ENCODE measurements at places on chromosomes 4 and X.

- H3K4me1 ChIP-seq, result peaks cover 8% of the 10 kb centered on the region
- no peak overlapping the region for H3K27ac ChIP-seq
- H3K27me3 ChIP-seq, result peaks cover 81% of the 10 kb centered on the region
- H3K36me3 ChIP-seq, result peaks cover 5% of the 10 kb centered on the region
These were observed 35.4 kb upstream of the SORCS2 start for GRCh38 chr4:7156761-7157488.

GRCh38 chr4:8167815-8168214 lies 9.2 kb upstream of the ABLIM2 start:
- no peaks in the 10 kb centered on the region for H3K36me3 ChIP-seq
- peaks cover 10% of the 10 kb centered on the region for H3K4me1 ChIP-seq
- peaks cover 10% of the 10 kb centered on the region for H3K27me3 ChIP-seq
- no peak overlapping the region for H3K4me3 ChIP-seq
- H3K27ac ChIP-seq, result no peak overlapping the region

- peaks cover 2% of the 10 kb centered on the region for H3K36me3 ChIP-seq
- DNase-seq, result no peak
- H3K27ac ChIP-seq, result peak overlapping the region; percentile 74
- peaks cover 17% of the 10 kb centered on the region for H3K4me1 ChIP-seq
These were observed 337.9 kb downstream of the PPP3CA start for GRCh38 chr4:101009471-101009870.

- no peaks in the 10 kb centered on the region for H3K4me1 ChIP-seq
- no peak overlapping the region for H3K27ac ChIP-seq
- no peaks in the 10 kb centered on the region for H3K36me3 ChIP-seq
- no peak for DNase-seq
- no peak overlapping the region for H3K4me3 ChIP-seq
These were observed 201.5 kb downstream of the NWD2 start for GRCh38 chr4:37446016-37446415.

DNA sequence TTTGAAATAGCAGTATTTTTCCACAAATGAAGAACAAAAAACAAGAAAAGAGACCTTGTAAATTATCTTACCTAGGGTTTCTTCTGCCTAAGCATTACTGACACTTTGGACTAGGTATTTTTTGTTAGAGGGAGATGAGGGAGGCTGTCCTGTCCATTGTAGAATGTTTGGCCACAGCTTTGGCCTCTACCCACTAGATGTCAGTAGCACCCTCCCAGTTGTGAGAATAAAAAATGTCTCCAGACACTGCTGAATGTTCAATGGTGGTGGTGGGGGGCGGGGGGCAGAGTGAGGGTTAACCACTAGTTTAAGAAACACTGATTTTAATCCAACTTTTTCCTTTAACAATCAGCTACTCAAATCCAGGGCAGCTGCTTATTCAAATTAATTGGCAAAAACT lies 25.8 kb downstream of the OTUD4 start:
- peaks cover 7% of the 10 kb centered on the region for H3K4me1 ChIP-seq
- peaks cover 4% of the 10 kb centered on the region for H3K36me3 ChIP-seq
- DNase-seq, result no peak
- H3K4me3 ChIP-seq, result no peak overlapping the region
- H3K27me3 ChIP-seq, result no peaks in the 10 kb centered on the region

DNA sequence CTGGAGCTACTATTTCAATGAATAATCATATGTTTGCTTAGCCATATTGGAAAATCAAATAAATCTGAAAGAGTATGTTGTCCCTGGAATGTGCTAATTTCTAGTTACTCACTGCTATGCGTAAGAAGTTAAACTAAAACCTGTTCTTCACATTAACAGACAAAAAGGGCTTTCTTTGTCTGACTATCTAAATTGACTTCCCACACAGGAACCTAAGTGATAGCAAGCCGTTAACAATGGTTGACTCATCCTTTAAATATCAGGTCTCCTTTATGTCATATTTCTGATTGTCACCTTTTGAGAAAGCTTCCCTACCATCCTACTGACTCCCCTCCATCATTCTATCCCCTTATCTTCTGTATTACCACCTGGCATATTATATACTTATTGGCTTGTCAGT lies 81.4 kb downstream of the AMELX start:
- no peak for DNase-seq
- H3K27ac ChIP-seq, result no peak overlapping the region
- no peaks in the 10 kb centered on the region for H3K27me3 ChIP-seq
- H3K4me3 ChIP-seq, result no peak overlapping the region
- H3K4me1 ChIP-seq, result no peaks in the 10 kb centered on the region

Measured in T-helper 17 cell (primary cell).